Activated T-cell treated with anti-CD3 and anti-CD28 coated beads, Interleukin-2, amount 50 U/mL, for 72 hours (primary cell): ENCODE measurements at places on chromosomes 5 and 9.

DNA sequence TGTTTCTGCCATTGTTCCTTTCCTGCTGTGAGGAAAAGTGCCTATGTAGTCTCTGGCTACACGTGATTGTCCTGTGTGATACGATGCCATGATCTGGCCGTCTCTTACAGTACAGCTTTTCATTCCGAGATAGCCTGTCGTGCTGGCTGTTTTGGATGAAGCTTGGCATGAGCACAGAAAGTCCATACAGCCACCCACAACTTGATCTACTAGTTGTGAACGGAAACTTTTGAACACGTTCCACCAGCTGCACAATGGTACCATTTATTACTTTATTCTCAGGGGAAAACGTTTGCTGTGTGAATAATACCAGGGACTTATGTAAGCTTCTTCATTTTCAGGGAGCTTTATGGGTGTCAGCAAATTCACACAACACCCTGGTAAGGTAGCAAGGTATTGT is 217.6 kb upstream of the ANKRD55 start:
- no peak for DNase-seq

- DNase-seq, result no peak
Measured at GRCh38 chr5:180214870-180215770, 6.1 kb upstream of the RASGEF1C start.

- no peak for DNase-seq
Measured at GRCh38 chr9:90019626-90020025, 414.8 kb downstream of the GADD45G start.

- no peak for DNase-seq
Measured at GRCh38 chr5:72378639-72379289, 58.6 kb downstream of the PTCD2 start.

DNA sequence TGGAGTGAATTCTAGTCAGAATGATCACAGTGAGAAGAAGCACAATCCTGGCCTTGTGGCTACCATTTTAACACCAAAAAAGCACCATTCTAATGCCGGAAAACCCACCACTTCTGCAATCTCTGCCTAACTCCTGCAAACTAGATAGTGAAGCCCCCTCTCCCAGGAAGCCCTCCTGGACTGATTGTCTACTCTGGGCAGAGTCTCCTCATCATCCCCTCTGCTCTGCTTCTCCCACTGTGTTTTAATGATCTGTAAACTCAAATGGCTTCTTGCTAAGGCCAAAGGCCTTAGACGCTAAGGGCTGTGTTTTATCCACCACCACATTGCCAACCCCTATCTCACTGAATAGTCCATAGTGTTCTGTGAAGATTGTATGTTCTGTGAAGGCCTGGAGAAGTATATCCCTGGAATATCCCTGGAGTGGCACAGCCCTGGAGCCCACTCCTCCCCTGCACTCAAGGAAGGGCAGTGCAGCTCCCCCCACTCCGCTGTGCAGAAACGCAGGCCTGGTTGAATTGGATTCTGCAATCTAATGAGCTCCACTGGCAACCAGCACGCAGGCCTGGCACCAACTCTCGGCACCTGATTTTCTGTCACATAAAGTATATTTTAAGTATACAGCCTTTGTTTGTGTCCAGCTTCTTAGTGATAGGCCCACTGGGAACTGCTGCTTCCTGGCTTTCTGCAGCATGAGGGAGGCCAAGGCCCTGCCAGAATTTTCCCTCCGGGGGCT is 126.3 kb downstream of the ATPSCKMT start:
- DNase-seq, result no peak

- no peak for DNase-seq
Measured at GRCh38 chr5:68405026-68405684, 189.6 kb downstream of the PIK3R1 start.

GRCh38 chr5:38208782-38209378 is 49.5 kb upstream of the EGFLAM start:
- DNase-seq, result peak; percentile 15

- no peak for DNase-seq
Measured at GRCh38 chr5:172469697-172470096, 15.4 kb upstream of the SH3PXD2B start.

GRCh38 chr9:131094622-131095021 is 1.7 kb upstream of the AIF1L start:
- DNase-seq, result no peak

- no peak for DNase-seq
Measured at GRCh38 chr5:14847471-14847870, 24.1 kb downstream of the ANKH start.

DNA sequence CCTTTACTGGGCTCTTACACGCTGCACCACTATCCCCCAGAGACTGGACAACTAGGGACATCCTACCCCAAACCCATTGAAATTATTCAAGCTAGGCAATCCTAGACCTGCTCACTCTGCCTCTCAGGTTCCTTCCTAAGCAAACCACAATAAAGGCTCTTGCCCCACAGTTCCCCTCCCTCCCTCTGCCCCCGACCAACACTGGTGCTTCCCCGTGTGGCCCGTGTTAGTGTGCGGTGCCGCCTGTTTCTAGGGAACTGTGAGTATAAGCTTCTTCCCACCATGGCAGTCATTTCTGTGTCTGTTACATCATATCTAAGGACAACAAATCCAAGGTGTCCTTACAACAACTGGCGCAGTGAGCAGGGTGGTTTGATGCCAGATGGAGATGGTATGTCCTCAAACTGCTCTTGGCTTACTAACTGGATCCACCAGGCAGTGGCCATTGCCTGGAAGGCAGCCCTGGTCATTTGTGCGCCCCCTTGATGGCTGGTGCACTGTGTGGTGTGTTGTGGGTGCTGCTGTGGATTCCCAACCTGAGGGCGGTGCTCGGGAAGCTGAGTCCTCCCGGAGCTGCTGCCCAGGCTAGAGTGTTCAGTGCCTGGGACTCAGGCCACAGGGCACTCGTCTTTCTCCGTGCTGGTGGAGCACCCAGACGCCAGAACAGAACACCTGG is 8.4 kb upstream of the MXD3 start:
- no peak for DNase-seq

GRCh38 chr5:94968507-94969095 is 316.3 kb downstream of the MCTP1 start:
- no peak for DNase-seq

GRCh38 chr9:91741522-91741921 is 208.5 kb downstream of the ROR2 start:
- DNase-seq, result no peak

DNA sequence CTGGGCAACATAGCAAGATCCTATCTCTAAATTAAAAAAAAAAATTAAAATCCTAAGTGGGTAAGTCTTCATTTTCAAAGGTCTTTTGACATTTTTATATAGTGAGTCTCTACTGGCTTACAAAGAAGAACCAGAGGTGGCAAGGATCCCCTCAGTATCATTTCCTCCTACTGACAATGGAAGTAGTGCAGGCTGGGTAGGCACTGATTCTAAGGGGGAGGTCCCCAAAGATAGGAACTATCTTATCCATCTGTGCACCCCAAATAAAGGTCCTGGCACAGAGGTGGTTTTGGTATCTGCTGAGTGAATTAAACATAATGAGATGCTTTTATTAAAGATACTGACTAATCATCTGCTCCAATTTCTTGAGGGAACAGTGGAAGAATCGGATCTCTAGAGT is 4.2 kb downstream of the FAM193B start:
- no peak for DNase-seq

DNA sequence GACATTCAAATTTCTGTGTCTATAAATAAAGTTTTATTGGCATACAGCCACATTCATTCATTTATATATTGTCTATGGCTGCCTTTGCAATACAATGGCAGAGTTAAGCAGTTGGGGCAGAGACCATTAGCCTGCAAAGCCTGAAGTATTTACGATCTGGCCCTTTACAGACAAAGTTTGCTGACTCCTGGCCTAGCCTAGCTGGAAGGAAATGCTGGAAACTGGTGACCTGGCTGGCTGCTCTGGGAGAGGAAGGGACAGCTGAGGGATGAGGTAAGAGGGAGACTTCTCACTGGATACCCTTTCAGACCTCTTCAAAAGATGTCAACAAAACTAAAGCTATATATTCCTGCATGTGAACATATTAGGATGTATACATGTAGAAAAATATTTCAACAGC is 66.0 kb upstream of the PPARGC1B start:
- no peak for DNase-seq

- DNase-seq, result peak; percentile 47
Measured at GRCh38 chr5:142014911-142015584, 2.2 kb upstream of the GNPDA1 start.

- DNase-seq, result peak; percentile 79
Measured at GRCh38 chr9:132486706-132487350, 76.8 kb downstream of the CFAP77 start.

DNA sequence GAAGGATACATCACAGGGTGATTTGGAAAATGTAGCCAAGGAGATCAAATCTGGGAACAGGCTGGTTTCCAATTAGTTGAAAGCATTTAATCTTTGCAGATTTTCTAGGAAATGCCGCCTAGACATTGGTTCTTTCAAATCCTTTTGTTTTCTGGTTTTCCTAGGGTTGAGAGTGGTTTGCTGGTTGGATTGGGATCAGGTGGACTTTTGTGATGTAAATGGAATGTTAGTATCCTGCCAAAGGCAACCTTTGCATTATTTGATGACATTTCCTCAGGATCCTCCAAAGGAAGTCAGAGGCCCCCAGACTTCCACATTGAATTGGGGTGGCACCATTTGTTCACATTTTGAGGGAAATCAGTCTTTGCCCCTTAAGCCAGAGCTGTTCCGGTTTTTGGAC is 245.5 kb upstream of the RPS23 start:
- DNase-seq, result no peak

DNA sequence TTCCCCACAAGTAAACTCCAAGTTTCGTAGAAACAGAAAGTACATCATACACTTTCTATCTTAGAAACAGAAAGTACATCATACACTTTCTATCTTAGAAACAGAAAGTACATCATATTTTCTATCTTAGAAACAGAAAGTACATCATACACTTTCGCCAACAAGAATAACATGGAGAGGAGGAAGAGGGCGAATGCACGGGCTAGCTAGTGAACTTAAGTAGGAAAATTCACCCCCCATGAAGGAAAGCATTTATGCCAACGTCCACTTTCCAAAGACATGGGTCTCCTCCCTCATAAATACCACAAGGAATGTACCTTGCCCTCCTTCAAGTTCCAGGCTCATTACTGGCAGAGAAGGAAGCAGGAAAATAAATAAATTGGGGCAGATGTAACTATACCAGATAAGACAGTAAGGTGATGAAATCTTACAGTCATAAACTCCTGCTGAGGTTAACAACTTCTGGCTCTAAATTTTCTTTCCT is 64.7 kb downstream of the FRMD3 start:
- no peak for DNase-seq

DNA sequence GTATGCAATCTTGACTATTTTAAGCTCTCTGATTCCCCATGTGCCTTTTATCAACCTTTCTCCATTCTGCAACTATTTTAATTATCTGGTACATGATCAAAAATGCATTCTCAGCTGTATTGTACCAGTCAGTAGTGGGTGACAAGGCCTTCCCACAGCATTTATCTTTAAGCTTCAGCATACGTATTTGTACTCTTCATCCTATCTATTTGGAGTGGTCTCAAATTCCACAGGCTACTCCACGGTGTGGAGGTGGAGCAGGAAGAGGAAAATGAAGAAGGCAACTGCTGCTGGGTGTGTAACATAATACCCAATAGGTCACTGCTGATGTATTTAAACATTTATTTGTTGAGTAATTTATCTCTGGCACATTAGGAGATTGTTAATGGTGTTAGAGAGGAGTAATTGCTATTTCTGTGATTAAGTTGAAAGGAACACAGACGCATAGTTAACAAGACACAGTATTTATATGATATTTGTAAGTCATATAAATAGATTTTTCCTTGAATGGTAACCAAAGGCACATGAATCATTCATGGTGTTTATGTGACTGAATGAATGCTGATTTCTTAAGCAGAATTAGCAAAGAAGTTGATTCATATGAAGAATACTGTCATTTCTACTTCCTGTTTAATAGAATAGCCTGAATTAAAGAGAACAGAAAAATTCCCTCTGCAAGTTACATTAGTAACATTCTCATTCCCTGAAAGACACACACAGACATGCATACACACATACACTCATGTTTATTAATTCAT is 153.8 kb upstream of the NR3C1 start:
- no peak for DNase-seq

GRCh38 chr5:149770236-149770635 is 40.1 kb downstream of the PPARGC1B start:
- DNase-seq, result no peak

GRCh38 chr9:8660383-8660782 is 860.8 kb upstream of the DMAC1 start:
- DNase-seq, result no peak

DNA sequence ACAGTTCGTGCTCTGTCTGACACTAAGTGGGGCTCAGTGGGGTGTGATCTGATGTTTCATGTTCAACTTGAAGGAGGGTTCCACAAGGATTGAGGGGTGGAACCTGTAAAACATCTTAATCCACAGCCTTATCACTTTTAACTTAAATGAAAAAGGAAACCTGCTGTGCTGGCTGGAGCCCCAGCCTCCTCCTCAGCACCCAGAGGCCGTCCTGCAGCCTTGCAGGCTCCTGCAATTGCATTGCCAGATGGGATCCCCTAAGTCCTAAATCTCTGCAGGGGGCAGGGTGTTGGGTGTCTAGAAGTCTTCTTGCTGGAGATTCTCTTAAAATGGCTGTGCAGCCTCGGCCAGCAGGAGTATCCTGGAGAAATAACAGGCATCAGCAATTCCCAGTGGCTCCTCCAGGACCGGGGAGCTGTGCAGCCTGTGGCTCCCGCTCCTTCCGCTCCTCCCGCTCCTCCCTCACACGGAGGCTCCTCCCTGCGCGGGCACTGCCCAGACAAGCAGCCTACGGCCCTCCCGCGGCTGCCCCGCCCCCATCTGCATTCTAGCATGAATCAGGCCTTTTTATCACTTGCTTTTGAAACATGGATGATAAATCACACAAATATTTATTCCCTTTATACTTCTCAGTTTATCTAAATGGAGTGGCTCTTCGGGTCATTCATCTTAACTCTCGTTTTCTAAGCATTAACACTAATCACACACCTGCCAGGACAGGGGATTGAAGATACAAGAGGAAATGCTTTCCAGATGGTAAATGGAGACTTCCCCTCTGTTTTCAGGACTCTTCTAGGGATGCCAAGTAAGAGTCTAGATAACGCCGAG is 131.0 kb downstream of the ADAMTS16 start:
- no peak for DNase-seq

DNA sequence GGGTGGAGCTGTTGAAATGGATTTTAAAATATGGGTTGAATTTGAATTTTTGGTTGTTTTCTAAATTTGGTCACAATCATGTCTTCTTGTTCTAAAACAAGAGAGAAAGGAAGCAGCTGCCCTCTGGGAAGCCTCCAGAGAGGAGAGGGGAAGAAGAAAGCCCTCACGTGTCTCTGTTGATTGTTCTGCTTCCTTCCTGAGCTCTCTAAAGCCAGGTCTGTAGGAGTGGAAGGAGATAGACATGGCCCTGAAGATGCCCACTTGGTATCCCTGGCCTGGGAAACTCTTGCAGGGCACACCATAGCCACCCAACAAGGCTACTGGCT is 59.6 kb downstream of the GALNT12 start:
- no peak for DNase-seq

- no peak for DNase-seq
Measured at GRCh38 chr5:133360693-133361472, 251.5 kb downstream of the FSTL4 start.

- no peak for DNase-seq
Measured at GRCh38 chr5:156036640-156037039, 290.3 kb upstream of the SGCD start.

- DNase-seq, result no peak
Measured at GRCh38 chr5:1765141-1765879, 34.3 kb downstream of the MRPL36 start.

- peak; percentile 76 for DNase-seq
Measured at GRCh38 chr5:178279723-178280438, 47.3 kb upstream of the PHYKPL start.
